ENCODE measurements at places on chromosomes 13 and 19.

DNA sequence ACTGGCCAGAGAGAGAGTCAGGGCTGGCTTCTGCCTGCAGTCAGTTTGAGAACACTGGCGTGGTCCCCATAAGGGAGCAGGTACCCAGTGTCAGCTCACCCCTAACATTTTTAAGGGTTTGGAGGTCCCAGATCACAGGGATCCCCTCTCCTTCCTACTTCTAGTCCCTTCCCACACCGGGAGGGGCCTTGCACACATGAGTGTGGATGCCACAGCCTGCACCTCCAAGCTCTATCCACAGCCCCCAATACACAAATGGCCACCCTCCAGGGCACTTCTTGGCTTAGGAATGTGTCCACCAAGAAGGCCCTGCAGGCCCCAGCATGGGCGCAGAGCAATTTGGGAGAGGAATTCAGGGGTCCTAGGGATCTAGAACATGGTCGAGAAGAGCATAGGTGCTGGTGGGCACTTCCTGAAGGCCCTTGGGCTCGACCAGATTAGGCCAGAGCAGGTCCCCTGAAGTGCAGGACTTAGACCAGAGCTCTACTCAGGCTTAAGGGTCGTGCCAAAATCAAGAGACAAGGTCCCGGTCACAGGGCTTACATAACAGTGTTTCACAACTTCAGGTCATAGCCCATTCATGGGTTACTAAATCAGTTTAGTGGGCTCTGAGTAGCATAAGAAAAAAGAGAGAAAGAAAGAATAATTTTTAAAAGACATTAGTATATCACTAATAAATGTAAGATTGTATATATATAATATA lies 16.0 kb downstream of the FXYD5 start:
- no peak for DNase-seq

GRCh38 chr19:40588926-40589569 lies 12.1 kb upstream of the LTBP4 start:
- no peak for DNase-seq

- no peak for DNase-seq
These were observed 606 bp downstream of the ERCC1 start for GRCh38 chr19:45423033-45423588.

GRCh38 chr19:12784871-12785430 lies 6.3 kb upstream of the JUNB start:
- DNase-seq, result no peak

GRCh38 chr19:3397266-3398022 lies 31.1 kb downstream of the NFIC start:
- DNase-seq, result no peak

DNA sequence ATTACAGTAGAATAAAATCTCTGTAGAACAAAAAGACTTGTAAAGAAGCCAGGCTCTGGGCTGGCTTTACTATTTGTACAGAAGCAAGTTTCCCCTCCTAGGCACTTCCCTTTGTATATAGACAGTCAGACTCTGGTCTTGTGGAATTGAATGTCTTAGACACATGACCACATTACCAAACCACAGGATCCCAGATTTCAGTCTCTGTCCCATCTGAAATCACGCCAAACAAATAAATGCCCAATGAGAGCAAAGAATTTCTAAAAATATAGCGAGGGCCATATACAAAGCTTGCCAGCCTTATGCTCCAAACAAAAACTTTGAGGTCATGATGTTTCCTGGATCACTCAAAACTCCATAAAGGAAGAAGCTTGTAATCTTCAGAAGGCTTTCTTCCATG lies 23.9 kb downstream of the CCDC70 start:
- DNase-seq, result no peak

DNA sequence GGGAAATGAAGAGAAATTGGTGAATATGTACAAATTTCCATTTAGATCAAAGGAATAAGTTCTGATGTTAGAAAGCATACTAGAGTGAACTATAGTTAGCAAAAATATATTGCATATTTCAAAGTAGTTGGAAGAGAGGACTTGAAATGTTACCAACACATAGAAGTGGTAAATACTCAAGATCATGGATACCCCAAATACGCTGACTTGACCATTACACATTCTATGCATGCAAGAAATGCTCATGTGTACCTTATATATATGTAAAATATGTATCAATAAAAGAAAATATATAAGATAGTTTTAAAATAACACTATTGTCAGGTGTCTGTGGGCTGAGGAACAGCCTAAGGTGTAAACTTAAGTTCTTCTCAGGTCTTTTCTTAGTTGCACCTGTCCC lies 14.6 kb upstream of the ZNF491 start:
- no peak for DNase-seq

GRCh38 chr19:32519023-32519422 lies 62.0 kb upstream of the PDCD5 start:
- no peak for DNase-seq

GRCh38 chr13:50365408-50366391 lies 350.5 kb downstream of the KCNRG start:
- DNase-seq, result peak; percentile 60

DNA sequence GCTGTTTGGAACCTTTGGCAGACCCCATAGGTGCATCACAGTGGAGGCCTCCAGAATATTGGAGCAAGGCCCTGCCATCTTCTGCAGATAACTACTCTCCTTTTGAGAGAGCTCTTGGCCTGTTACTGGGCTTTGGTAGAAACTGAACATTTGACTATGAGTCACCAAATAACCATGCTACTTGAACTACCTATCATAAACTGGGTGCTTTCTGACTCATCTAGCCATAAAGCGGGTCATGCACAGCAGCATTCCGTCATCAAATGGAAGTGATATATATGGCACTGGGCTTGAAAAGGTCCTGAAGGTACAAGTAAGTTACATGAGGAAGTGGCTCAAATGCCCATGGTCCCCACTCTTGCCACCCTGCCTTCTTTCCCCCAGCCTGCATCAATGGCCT lies 782.5 kb upstream of the SLITRK6 start:
- no peak for DNase-seq

DNA sequence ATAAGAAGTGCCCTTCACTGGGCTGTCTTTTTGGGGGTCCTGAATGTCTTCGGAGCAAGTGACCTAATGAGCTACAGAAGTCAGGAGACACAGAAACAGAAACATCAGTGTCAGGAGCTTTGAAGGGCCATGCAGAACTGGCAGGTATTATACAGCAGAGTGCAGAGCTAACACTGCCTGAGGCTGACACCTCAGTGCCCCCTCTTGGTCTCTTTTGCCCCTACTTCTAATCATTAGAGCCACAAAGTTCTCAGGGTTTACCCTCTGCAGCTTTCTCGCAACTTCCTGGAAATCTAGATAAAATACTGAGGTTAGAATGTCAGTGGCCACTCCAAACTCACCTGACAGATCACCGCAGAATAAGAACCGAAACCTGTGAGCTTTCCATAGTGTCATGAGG lies 172.7 kb downstream of the B3GLCT start:
- no peak for DNase-seq

DNA sequence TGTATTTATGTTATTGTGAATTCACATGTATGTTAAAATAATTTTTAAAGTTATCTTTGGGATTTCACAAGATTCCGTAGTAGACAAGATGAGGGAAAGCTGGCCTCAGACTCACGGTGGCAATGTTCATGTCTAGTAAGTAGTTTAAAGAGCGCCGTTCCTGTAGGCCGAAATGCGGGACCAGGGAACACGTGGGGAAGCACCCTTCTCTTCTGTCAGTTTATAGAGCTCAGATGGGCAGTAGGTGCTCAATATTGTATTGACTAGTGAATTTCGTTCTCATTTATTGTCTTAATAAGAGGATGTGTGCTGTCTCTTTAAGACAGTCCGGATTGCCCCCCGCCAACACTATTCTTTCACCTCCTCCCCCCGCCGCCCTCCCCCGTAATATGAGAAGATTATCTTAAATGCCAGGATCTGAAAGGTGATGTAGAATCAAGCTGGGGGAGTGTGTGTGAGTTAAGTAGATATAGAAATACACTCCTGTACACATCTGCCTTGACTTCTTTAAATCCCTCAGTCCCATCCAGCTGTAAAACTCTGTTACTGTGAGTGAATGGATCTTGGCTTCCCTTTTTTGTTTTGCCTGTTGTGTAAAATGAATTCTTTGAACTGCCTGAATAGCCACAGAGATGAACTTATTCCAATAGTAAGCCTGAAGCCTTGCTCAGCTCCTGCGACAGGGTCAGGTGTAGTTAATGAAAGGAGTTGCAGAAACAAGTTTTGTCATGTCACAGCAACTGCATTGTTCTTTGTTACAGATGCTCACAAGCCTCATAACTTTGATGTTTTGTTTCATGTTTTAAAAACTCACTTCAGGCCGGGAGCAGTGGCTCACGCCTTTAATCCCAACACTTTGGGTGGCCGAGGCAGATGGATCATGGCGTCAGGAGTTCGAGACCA lies 1.3 kb downstream of the LAMP1 start:
- no peak for DNase-seq

- DNase-seq, result no peak
These were observed 7.7 kb upstream of the PROZ start for GRCh38 chr13:113150550-113151365.

DNA sequence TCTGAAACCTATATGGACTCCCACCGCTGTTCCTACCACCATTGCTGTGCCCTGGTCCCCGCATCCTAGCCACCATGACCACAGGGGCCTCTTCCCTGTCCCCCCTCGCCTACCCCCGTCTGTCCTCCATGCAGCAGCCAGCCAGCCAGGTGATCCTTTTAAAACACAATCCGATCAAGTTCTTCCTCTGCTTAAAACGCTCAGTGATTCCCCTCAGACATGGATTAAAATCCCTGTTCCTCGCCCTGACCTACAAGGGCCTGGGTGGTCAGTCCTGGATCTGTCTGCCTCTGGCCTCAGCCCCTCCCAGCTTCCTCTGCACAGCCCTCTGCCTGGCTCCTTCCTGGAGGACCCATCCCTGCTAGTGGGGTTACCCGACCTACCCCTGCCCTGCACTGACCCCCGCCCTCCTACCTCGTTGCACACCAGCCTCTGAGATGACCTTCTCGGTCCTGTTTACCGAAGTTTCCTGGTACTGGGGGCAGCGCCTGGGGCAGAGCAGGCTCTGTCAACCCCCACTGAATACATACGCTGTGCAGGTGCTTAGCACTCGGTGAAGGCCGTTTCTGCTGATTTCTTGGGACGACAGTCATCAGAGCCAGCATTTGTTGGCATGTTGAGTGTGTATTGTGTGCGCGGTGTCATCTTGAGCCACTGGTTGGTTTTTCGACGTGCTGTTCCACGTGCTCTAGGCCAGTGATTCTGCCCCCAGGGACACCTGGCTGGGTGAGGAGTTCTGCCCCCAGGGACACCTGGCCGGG lies 14.7 kb upstream of the LENG8 start:
- no peak for DNase-seq

DNA sequence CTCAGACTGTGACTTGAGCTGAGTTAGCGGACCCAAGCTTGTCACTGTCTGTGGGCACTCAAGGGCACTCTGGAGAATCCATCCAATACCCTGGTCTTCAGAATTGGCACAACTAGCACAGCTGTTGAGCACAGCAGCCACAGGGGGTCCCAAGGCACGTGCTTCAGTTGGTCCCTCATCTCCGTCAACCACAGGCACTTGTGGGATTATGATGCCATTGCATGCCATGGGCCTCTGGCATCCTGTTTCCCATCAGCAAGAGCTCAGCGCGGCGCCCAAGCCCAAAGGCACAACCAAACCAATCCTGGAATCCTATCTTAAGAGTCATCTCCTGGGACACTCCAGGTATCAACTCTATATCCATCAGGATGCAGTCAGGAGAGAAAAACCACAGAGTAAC lies 3.7 kb upstream of the B3GNT8 start:
- no peak for DNase-seq

GRCh38 chr19:45152504-45153338 lies 8.1 kb downstream of the NKPD1 start:
- DNase-seq, result peak; percentile 24

DNA sequence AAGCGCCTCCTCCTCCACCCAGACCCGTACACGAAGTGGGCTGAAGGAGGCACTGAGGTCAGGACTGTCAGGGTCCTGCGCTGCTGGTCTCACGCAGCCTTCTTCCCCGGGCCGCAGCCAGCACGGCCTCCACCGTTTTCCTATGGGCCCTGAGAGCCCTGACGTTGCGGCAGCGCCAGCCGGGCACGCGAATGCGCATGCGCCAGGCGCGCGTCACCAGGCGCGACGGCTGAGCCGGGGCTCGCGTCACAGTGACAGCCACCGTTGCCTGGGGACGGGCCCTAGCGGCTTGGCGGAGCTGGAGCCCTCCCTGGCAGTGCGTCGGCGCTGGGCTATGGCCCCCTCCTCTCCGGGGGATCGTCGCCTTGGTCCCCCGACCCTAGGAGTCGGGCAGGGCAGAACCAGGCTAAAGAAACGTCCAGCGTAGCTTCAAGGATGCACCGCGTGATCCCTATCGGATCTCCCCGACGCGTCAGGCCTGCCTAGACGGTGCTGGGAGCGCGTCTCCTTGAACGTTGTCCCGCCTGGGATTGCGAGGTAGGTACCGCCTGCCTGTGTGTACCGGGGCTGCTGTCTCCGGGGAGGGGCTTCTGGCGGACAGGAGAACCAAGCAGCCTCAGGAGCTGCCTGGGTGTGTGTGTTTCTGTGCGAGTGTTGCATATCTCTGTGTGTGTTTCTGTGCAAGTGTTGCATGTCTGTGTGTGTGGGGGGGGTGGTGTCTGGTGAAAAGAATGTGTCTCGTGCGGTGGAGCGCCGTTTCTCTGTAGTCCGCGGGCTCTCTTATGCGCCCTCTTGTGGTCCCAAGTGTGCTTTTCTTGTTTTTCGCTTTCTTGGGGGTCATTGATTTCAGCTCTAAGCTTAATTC lies 43.2 kb downstream of the ZNF571 start:
- peak; percentile 50 for DNase-seq

DNA sequence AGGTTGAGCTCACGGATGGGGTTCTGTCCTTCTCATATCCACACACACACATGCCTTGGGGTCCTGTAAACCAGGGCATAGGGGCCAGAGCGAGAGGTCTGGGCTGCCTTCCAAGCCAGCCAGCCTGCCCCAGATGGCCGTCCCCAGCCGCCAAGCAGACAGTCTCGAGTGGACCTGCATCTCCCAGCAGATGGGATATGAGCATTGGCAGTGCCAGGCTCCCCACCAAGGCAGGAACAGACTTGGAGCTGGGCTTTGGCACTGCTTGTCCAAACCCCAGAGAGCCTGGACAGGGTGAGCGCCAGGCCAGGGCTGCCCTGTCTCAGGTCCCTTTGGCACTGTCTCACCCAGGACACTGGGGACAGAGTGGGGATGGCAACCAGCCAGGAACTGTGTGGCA lies 130.4 kb downstream of the DPF1 start:
- no peak for DNase-seq

- DNase-seq, result no peak
These were observed 17.4 kb upstream of the C13orf46 start for GRCh38 chr13:113991191-113991669.

DNA sequence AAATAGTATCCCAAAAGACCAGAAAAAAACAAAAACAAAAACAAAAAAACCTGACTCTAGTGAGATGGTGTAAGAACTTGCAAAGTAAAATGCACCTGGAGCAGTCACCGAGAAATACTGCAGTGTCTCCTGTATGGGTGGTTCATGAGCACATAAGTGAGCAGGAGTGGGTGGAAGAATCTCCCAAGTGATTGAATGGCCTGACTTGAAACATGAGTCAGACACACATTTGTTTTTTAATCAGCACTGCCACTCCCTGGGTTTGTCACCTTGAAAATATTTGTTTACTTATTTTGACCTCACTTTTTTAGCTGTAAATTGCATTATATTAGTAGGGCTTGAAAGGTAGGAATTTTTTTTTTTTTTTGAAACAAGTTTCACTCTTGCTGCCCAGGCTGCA lies 2.0 kb downstream of the ZNF431 start:
- DNase-seq, result no peak

All from stimulated activated CD4-positive, alpha-beta T cell treated with anti-CD3 and anti-CD28 coated beads, Interleukin-12 subunit alpha, Interleukin-12 subunit beta, amount 100 ng/mL, for 48 hours (primary cell).